ENCODE measurements at places on chromosomes 11 and 22. TPM values are rescaled to one million over a fixed set of nuclear protein-coding genes. Genes with fewer than 3 reads are reported as not detected.

Gene PLAAT4
- total RNA-seq: 3.0 TPM

Gene PACSIN3
- total RNA-seq: 3.4 TPM

Gene MORC2
- total RNA-seq: 25.3 TPM

Gene C11orf16
- total RNA-seq: 0.25 TPM

Measured in temporal lobe (tissue), 4 donors.